ENCODE measurements at places on chromosomes 2 and 18.

GRCh38 chr18:38670486-38670885 lies 1104.9 kb upstream of the CELF4 start:
- DNase-seq, result no peak

GRCh38 chr2:152525277-152525838 lies 190.4 kb downstream of the FMNL2 start:
- DNase-seq, result no peak

DNA sequence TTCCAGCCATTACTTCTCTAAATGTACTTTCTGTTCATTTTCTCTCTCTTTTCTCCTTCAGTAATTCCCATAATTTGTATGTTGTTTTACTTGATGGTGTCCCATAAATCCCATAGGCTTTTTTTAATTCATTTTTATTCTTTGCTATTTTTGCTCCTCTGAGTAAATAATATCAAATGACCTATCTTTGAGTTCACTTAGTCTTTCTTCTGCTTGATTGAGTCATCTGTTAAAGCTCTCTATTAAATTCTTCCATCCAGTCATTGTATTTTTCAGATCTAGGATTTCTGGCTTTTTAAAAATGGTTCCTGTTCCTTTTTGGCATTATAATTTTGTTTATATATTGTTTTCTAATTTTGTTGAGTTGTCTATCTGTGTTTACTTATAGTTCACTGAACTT lies 13.5 kb downstream of the SP100 start:
- DNase-seq, result no peak

GRCh38 chr2:195646424-195646823 lies 10.6 kb upstream of the SLC39A10 start:
- no peak for DNase-seq

DNA sequence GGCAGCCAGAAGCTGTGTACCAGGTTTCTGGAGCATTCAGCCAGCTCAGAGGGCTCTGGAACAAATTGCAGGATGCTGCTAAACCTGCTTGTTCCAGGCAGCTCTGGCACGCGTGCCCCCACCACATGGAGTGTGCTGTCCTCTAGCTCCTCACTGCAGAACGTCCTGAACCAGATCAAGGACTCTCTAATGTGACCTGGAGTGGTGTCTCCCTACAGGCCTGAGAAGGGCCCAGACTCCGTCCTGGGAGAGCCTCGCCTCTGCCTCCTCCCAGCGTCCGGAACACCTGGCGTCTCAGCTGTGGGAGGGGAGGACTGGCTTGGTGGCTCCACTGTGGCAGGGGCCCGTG lies 115.6 kb upstream of the GPC1 start:
- no peak for DNase-seq

DNA sequence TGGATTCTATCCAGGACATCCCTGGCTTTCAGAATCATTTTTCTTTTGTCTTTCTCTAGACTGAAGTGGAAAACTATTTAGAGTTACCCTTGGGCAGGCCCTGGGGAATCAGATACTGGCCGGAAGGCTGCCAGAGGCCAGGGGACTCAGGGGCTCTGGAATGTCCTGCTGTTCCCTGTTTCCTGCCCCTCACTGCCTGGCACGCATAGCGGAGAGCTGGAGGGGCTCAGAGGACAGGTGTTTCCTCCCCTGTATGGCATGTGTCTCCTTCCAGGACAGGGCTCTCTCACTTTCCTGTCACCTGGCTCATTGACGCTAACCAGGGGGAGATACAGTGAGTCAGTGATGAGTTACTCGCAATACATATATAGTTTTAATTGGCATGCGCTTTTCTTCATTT lies 38.8 kb downstream of the DYSF start:
- DNase-seq, result no peak

GRCh38 chr18:79679552-79680099 lies at the start of gene CTDP1:
Gene CTDP1, plus strand, starts transcription at chr18:79679803. Its CDS starts 145 bp downstream, at chr18:79679948.
- DNase-seq, result peak; percentile 93

- DNase-seq, result no peak
Measured at GRCh38 chr2:84918430-84918829, 13.0 kb downstream of the TMSB10 start.

- DNase-seq, result no peak
Measured at GRCh38 chr2:233081232-233081730, 21.1 kb downstream of the INPP5D start.

DNA sequence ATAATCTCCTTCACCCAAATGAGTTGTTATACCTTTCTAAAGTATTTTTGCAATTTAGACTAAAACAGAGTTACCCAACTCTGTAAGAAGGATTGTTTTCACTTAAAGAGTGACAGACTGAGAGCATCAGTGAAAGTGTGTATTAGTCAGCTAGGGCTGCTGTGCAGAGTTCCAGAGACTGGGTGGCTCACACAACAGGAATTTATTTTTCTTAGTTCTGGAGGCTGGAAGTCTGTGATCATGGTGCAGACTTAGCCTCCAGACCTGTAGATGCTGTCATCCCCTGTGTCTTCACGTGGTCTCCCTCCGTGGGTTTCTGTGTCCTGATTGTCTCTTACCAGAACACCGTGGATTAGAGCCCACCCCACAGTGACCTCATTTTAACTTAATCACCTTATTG lies 40.0 kb downstream of the BCL2L11 start:
- no peak for DNase-seq

DNA sequence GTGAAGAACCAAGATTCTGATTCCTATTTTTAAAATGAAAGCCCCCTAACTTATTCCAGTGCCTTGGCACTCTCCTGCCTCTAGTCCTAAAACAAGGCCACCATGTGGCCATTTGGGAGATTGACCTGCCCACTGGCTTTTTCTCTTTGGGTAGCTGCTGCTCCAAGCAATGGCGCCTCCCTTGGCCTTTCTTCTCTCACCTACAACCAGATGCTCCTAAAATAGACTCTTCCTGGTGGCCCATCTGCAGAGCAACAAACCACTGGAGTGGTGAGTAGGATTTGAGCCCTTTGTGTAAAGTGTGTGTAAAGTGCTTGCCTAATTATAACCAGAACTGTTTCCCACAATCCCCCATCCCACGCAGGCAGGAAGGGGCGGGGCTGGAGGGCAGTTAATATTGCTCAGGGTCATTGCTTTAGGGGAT lies 114.2 kb downstream of the FHOD3 start:
- no peak for DNase-seq

- DNase-seq, result no peak
Measured at GRCh38 chr18:76756531-76757253, 65.7 kb upstream of the ZNF236 start.

GRCh38 chr2:79717364-79718007 lies 204.6 kb downstream of the CTNNA2 start:
- DNase-seq, result no peak

DNA sequence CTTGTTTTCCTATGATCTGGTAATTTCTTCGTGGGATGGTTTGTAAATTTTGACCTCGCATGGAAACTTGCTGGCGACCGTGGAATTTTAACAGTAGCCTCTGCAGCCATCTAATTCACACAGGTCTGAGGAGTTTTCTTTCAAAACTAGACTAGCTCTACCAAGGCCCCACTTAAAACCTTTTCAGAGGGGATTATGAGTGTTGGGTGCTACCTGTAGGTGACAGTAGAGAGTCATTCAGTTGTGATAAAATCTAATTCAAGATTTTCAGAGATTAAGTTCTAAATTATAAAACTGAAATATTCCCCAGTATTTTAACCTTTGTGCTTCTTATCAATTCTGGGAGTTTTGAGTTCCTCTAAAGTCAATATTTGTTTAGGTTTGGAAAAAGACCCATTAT lies 31.0 kb downstream of the THSD7B start:
- no peak for DNase-seq
